ENCODE measurements at places on chromosomes 6 and 20.
A peak's percentile ranks its signal among the peaks of the same experiment; 100 is the strongest.

GRCh38 chr20:12077875-12078274 is 160.2 kb downstream of the BTBD3 start:
- H3K27ac ChIP-seq = no peak overlapping the region
- no peaks in the 10 kb centered on the region for H3K36me3 ChIP-seq
- no peak for DNase-seq

DNA sequence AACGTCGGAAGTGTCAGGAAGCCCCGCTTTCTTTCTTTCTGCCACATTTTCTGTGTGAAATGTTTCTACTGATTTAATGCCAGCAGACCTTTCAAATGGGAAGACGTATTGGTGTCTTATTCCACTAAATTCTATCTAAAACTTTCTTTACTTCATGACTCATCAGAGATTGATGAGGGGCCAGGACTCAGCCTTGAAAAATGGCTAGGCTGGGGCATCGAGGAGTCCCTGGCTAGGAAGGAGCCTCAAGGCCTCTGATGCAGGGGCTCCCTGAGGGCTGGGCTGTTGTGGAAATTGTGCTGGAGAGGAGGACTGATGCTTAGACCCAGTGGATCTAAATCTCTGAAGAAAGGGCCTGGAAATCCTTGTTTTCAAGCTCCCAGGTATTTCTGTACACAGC is 192.8 kb upstream of the PDE10A start:
- no peak for DNase-seq
- no peak overlapping the region for H3K4me3 ChIP-seq
- H3K36me3 ChIP-seq = peaks cover 6% of the 10 kb centered on the region

- peaks cover 2% of the 10 kb centered on the region for H3K27me3 ChIP-seq
- no peak for DNase-seq
- no peaks in the 10 kb centered on the region for H3K4me1 ChIP-seq
- no peak overlapping the region for H3K4me3 ChIP-seq
- no peak overlapping the region for H3K27ac ChIP-seq
Measured at GRCh38 chr6:88619951-88620350, 343.5 kb downstream of the RNGTT start.

GRCh38 chr20:6680854-6681253 is 86.6 kb upstream of the BMP2 start:
- no peak for DNase-seq
- no peaks in the 10 kb centered on the region for H3K27me3 ChIP-seq
- H3K4me3 ChIP-seq = no peak overlapping the region
- H3K27ac ChIP-seq = no peak overlapping the region
- no peaks in the 10 kb centered on the region for H3K4me1 ChIP-seq

GRCh38 chr20:33730946-33731692 is 677 bp upstream of the ZNF341 start:
- H3K36me3 ChIP-seq = peaks cover 4% of the 10 kb centered on the region
- no peak for DNase-seq
- H3K27me3 ChIP-seq = peaks cover 11% of the 10 kb centered on the region
- peak overlapping the region; percentile 85 for H3K27ac ChIP-seq

DNA sequence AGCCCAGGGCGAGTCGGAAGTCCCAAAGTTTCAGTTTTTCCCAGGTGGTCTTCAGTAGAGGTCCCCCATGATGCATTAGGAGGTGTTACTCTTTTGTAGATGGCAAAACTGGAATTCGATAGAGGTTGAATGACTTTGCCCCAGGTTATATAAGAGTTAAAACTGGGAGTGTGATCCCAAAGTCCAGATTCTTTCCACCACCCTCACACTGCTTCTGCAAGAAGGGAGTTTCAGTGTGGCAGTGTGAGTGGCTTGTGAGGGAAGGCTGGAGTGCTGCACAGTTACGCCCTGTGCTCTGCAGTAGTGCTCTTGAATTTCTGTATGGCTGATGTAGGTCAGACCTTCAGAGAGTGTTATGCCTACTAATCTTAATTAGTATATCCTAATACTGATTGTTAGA is 29.8 kb downstream of the NDUFAF5 start:
- no peak for DNase-seq
- H3K27me3 ChIP-seq = no peaks in the 10 kb centered on the region
- no peak overlapping the region for H3K4me3 ChIP-seq
- no peaks in the 10 kb centered on the region for H3K36me3 ChIP-seq

DNA sequence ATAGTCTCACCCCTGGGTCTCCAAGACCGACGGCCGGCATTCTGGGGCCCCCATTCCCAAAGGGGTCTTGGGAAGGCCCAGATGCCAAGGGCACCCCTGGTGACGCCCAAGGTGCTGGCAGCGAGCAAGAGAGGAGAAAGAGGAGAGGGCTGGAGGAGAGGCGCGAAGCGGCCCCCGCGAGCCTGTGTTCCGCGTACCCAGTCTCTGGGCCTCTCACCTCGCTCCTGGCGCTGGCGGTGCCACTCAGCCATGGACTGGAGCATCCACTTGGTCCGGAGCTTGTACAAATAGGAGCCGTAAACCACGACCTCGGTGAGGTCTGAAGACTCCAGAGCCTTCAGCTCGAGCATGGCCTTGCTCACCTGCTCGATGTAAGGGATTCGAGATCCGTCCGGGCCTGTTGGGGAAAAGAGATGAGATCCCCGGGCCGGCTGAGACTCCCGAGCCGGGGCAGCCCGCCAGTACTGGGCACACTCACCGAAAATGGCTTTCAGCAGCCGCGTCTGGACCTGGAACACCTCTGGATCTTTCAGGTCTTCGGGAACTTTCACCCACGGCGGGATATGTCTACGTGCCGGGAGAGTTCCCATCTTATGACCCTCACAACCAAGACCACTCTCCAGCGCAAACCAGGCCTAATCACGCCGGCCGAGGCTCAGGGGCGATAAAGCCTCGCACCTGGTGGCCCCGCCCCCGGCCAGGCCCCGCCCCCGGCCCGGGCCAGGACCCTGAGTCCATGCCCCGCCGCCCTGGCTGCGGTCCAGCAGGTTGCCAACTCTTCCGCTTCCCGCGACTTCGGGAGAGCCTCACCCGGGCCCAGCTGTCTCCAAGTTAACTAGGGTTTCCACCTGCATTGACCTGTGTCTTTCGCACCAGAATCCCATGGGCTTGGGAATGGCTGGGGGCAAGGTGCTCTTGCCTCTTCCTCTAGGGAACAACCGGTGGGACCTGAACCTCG is at the start of gene DPPA5:
DPPA5 (minus strand) TSS at position 641 of the 958 bp plus-strand sequence; CDS start at position 590, 51 bp downstream.
- H3K4me3 ChIP-seq = no peak within 1 kb of the TSS
- H3K27me3 ChIP-seq = no peaks in the 10 kb centered on the region
- no peaks in the 10 kb centered on the region for H3K36me3 ChIP-seq
- H3K4me1 ChIP-seq = no peaks in the 10 kb centered on the region
- no peak within 1 kb of the TSS for H3K27ac ChIP-seq
- no peak for DNase-seq

DNA sequence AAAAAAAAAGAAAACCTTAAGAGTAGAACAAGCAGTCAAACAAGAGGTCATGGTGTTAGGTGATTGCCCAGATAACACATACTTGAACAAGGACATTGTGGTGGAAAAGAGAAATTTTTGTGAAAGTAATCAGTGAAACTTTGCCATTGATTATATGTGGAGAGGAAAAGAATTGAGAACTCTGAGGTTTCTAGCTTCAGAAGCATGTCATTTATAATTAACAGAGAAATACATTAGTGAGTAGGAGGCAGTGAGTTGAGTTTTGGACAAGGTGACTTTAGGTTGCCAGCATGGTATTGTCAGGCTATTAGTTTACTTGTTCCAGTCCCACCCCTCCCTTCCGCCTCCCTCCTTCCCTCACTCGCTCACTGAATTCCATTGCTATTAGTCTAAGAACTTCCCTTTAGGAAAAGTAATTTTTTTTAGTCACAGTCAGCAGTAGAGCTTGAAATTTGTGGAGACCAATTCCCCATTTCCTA is 17.2 kb downstream of the TAB2 start:
- no peak overlapping the region for H3K4me3 ChIP-seq
- no peak for DNase-seq
- H3K27ac ChIP-seq = no peak overlapping the region
- H3K27me3 ChIP-seq = peaks cover 2% of the 10 kb centered on the region
- H3K36me3 ChIP-seq = no peaks in the 10 kb centered on the region

GRCh38 chr20:10960416-10960815 is 286.6 kb upstream of the JAG1 start:
- DNase-seq = no peak
- H3K27ac ChIP-seq = no peak overlapping the region
- H3K4me3 ChIP-seq = no peak overlapping the region
- H3K4me1 ChIP-seq = no peaks in the 10 kb centered on the region
- H3K36me3 ChIP-seq = no peaks in the 10 kb centered on the region
- H3K27me3 ChIP-seq = peaks cover 3% of the 10 kb centered on the region

GRCh38 chr6:72238021-72238420 is 351.7 kb downstream of the RIMS1 start:
- no peaks in the 10 kb centered on the region for H3K36me3 ChIP-seq
- H3K4me3 ChIP-seq = no peak overlapping the region
- no peak overlapping the region for H3K27ac ChIP-seq
- no peaks in the 10 kb centered on the region for H3K27me3 ChIP-seq
- DNase-seq = no peak

DNA sequence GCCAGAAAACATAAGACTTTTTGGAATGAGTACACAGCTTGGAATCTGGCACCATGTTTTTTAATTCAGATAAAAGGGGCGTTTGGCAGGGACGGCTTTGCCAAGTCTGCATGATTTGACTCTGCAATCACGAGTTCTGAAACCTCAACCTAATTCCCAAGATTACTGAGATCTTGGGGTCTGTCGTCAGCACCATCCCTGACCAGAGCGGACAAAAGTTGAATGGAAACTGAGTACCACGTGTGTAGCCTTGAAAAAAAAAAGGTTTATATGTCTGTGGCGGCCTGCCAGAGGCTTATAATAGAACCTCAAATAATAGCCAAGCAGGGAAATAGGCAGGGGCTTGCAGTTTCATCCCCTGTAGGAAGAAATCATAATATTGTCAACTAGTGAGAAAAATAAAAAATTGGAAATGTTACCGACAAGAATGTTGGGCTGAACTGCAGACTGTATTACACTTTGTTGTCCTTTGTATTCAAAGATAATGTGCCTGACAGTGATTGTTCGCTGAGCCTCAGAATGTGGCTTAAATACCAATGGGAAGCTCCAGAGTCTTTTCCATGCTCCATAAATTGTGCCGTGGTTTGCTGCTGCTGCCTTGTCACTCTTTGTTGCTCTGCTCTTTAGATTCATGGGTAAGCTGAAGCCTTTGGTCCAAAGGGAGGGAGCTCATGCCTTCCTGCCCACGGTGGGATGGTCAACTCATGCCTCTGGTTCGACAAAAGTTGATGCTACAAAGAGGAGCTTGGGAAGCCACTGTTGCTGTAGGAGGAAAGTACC is 118.8 kb upstream of the ARID1B start:
- no peaks in the 10 kb centered on the region for H3K27me3 ChIP-seq
- no peak overlapping the region for H3K4me3 ChIP-seq
- H3K4me1 ChIP-seq = no peaks in the 10 kb centered on the region
- peaks cover 7% of the 10 kb centered on the region for H3K36me3 ChIP-seq
- DNase-seq = no peak
- H3K27ac ChIP-seq = no peak overlapping the region

DNA sequence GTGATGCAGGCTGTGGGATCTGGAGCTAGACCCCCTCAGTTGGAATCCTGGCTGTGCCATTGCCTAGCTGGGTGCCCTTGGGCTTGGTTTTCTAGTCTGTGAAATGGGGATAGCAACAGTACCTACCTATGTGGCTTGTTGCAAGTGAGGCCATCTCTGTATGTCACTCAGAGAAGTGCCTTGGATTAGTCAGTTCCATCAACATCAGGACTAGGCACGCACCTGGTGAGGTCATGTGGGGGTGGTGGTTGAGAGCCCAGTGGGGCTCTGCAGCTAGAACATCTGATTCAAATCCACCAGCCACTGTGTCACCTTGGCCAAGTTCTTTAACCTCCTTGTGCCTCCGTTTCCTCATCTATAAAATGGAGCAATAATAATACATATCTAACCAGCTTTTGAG is 12.5 kb downstream of the TCF15 start:
- no peaks in the 10 kb centered on the region for H3K4me1 ChIP-seq
- H3K27ac ChIP-seq = no peak overlapping the region
- H3K36me3 ChIP-seq = no peaks in the 10 kb centered on the region
- H3K27me3 ChIP-seq = peaks cover 5% of the 10 kb centered on the region
- H3K4me3 ChIP-seq = no peak overlapping the region
- no peak for DNase-seq
